ENCODE measurements at places on chromosomes 1 and 21.

DNA sequence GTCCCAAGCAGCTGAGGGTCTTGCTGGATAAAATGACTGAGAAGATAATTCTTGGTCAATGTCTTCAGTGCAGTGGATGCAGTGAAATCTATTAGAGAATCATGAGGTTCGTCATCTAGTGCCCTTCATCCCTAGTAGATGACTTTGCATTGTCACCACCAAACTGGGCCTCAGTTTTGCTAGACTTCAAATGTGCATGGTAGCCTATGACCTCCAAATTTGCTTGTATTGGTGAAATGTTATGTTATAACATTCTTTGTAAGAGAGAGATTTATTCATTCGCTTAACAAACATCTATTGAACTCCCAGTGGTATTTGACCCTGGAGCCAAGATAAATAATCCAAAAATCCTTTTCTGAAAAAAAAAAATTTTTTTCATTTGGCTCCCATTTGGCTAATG, 183.8 kb downstream of the LMX1A start:
- no peak for DNase-seq

DNA sequence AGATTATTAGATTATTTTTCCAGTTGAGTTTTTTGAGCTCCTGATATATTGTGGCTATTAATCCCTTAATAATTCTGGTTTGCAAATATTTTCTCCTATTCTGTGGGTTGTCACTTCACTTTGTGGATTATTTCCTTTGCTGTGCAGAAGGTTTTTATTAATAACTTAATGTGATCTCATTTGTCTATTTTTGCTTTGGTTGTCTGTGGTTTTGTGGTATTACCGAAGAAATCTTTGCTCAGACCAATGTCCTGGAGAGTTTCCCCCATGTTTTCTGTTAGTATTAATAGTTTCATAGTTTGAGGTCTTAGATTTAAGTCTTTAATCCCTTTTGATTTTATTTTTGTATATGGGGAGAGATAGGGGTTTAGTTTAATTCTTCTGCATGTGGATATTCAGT, 7.1 kb upstream of the TBX19 start:
- DNase-seq, result no peak

GRCh38 chr1:199352351-199352750, 675.2 kb upstream of the NR5A2 start:
- no peak for DNase-seq

- no peak for DNase-seq
These were observed 16.4 kb upstream of the ATP1A1 start for GRCh38 chr1:116356673-116357072.

- DNase-seq, result no peak
These were observed 55.6 kb downstream of the FBXO42 start for GRCh38 chr1:16296643-16297042.

GRCh38 chr1:234062166-234062565, 157.7 kb downstream of the SLC35F3 start:
- no peak for DNase-seq

DNA sequence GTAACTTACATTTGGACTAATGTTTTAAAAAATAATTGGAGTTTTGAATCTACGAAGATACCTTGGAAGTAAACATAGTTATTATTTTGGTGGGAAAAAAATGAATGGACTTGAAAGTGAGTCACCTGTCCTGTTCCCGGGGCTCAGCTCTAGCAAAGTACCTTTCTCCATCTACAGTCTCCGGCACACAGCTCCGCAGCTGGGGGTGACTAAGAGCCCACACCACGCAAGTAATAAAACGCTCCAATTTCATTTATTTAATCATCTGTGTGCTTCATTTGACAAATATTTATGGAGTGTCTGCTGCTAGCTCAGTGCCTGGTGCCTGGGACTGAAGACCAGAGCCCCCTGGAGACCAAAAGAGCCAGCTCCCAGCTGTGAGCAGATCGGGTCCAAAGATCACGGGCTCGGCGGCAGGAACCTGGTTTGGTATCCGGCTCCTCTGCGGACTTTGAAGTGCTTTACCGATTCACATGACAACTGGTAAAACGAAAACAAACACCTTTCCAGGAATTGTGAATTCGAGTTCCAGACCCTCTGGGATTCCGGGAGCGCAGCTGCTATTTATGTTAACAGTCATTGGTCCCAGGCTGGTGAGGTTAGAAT, 1.7 kb upstream of the RIPK4 start:
- DNase-seq, result peak; percentile 24

DNA sequence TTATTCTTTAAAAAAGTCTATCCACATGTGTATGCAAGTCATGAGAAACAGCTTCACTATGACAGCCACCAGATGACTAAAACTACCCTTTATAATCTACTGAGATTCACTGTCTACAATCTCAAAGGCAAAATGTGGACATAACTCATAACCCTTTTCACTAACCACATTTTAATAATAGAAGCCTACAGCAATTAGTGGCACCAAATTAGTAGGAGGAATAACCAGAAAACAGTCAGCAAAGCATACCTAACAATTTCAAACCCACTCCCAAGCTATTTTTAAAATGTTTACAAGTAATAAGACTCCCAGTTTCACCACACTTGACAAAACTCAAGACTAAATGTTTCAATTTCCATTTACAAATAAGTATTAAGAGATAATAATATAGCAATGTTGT, 442.9 kb downstream of the PTPRC start:
- DNase-seq, result no peak

- DNase-seq, result no peak
These were observed 312.3 kb upstream of the FAM78B start for GRCh38 chr1:166479052-166479631.

DNA sequence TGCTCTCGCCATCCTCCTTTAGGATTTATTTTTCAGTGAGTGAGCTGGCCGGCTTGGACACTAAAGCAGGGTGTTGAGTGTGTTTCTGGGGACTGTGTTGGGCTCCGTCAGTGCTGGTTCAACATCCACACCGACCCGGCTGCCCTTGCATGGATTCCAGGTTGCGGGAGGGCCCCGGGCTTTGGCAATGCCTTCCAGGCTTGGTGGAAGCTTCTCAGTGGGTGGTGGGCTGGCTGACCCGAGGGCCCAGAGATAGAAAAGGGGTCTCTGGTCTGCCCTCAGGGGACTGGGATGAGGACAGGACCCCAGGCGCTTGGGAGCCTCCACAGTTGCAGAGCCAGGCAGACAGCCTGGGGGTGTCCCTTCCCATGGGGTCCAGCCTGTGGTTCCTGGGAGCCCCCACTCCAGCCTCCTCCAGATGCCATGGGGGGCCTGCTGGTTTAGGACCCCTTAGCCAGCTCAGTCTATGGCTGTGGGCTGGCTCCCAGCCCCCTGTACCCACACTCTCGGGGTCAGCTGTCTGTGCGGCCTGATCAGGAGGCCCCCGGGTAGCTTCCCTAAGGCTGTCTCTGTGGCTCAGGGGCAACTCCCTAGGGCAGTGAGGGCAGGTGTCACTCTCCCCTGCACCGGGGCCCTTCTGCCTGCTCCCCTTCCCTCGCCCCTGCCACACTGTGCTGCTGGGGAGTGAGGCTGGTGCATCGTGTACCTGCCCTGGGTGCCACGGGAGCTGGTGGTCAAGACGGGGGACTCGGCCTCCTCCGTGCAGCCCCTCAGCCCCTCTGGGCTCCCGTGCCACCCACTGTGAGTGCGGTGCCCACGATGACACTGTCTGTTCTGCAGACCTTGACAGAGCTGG, 16.5 kb downstream of the PDXK start:
- no peak for DNase-seq

DNA sequence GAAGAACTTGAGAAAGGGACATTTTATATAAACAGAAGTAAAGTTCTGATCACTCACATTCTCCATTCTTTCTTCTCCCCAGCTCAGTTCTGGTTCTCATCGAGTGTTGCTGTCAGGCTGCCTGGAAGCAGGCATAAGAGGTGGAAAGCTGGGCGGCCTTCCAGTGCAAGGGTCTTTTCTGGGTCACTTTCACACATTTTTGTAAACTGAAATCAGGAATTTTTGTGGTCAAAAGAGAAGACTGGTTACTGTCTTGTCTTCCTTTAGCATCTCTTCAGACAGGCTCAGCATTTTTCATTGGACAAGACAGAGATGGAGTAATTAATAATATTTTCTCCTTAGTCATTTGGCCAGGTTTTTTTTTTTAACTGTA, 93.7 kb downstream of the CTH start:
- DNase-seq, result peak; percentile 40

GRCh38 chr1:219537223-219537631, 75.7 kb downstream of the ZC3H11B start:
- DNase-seq, result no peak

GRCh38 chr1:14083277-14083676, 383.3 kb downstream of the PRDM2 start:
- DNase-seq, result no peak

- DNase-seq, result no peak
These were observed 90.4 kb downstream of the SLC45A1 start for GRCh38 chr1:8408151-8408839.

GRCh38 chr1:212557739-212558692, 50.5 kb upstream of the ATF3 start:
- no peak for DNase-seq
